PC-3 (cell line): ENCODE measurements at places on chromosomes 7 and 10. TPM values are rescaled to one million over a fixed set of nuclear protein-coding genes. Genes with fewer than 3 reads are reported as not detected.
A peak's percentile ranks its signal among the peaks of the same experiment; 100 is the strongest.

The C10orf62 gene
- not detected in 2 replicates for total RNA-seq

The TAC1 gene
- total RNA-seq, result not detected in 2 replicates

DNA sequence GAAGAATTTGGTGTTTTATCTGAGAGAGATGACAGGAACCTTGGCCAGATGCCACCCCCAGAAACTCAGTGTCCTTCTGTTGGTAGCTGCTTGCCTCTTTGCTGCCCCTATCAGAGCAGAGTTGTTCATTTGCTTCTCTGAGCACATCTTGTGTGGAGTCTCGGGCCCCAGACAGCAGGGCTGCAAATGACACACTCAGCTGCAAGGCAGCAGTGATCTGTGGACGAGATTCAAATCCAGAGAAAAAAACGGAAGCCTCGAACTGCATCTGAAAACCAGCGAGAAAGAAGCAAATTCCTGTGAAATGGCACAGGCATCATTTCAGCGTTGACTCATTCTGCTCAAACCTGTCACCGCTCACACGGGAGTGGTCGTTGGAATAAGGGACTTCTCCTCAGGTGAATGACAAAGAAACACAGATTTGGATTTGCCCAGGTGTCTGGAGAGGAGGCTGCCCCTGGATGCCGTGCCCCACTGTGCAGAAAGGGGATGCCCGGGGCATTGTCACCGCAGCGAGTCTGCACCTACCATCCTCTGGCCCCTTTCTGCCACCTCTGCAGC is 144.7 kb downstream of the PFKFB3 start:
- no peak overlapping the region for H3K27ac ChIP-seq
- no peaks in the 10 kb centered on the region for H3K36me3 ChIP-seq
- no peaks in the 10 kb centered on the region for H3K4me1 ChIP-seq
- no peak overlapping the region for H3K4me3 ChIP-seq

DNA sequence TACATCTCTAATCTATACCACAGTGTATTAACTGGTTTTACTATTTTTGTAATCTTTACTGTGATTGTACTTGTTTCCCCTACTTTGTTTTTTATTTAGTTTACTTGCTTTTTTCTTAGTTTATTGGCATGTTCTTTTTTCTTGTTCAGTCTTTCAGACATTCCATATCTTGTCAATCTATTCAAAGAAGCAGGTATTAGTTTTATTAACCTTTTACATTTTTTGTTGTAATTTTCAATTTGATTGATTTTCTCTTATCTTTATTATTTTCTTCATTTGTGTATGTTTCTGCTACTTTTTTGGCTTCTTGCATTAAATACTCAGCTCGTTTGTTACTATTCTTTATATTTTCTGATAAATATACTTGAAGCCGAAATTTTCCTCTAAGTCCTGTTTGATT is 41.6 kb downstream of the TLX1 start:
- DNase-seq, result no peak
- H3K27ac ChIP-seq, result no peak overlapping the region
- no peaks in the 10 kb centered on the region for H3K36me3 ChIP-seq
- peaks cover 12% of the 10 kb centered on the region; the same call in 1 of the 2 replicates for H3K27me3 ChIP-seq

DNA sequence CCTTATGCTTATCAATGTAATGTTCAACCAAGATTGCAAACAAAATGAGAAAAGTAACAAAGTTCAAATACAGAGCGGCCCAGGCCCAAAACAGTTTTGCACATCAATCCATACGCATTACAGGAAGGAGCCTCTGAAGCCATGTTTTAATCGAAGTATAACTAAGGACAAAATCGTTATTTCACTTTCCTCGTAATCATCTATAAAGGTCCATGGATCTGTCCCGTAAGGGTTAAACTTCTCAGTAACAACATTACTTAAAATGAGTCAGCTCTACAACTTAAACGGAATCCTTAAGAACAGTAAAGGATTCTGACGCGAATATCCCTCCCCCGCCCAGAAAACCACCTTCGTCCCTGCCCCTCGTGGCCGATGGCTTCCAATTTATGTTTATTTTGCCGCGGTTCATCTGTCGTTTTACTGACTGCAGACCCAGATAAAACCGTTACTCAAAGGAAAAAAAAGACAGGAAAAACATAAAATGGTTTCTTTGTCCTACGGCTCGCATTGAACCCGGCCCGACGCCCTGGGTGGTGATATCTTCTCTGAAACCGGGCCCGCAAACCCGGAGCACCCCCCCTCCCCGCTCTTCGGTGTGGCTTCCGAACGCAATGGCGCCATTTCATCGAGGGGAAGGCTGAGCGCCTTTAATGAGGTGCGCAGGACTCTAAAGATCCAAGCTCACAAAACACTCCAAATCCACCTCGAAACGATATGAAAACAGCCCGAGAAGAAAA is 1.1 kb downstream of the HNRNPA2B1 start:
- peak overlapping the region; percentile 99 for H3K4me3 ChIP-seq
- peak overlapping the region; percentile 78 for H3K27ac ChIP-seq
- peaks cover 24% of the 10 kb centered on the region for H3K4me1 ChIP-seq
- no peaks in the 10 kb centered on the region for H3K27me3 ChIP-seq
- peaks cover 60% of the 10 kb centered on the region for H3K36me3 ChIP-seq

The SPDYE16 gene
- not detected in 2 replicates for total RNA-seq

DNA sequence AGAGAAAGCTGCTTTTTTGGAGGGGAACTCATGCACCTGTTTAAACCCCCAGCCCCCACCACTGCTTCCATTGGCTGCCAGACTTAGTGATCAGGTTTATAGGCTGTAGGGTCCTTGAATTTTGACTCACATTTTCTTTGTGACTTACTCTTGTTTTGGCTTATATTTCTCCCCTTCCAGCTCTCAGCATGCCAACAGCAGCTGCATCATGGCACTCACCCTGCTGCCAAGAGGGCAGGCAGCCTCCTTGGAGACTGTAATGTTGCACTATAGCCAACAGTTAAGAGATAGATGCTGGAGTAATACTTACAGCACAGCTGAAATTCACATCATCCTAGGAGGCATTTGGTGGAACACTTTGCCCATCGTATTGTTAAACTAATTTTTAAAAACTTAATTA is 98.0 kb upstream of the GLCCI1 start:
- no peaks in the 10 kb centered on the region for H3K36me3 ChIP-seq
- H3K4me3 ChIP-seq, result no peak overlapping the region
